ENCODE measurements at places on chromosomes 12 and 14. TPM values are rescaled to one million over a fixed set of nuclear protein-coding genes. Genes with fewer than 3 reads are reported as not detected.
A peak's percentile ranks its signal among the peaks of the same experiment; 100 is the strongest.

DIO2 gene
- total RNA-seq, result 0.02 TPM

DNA sequence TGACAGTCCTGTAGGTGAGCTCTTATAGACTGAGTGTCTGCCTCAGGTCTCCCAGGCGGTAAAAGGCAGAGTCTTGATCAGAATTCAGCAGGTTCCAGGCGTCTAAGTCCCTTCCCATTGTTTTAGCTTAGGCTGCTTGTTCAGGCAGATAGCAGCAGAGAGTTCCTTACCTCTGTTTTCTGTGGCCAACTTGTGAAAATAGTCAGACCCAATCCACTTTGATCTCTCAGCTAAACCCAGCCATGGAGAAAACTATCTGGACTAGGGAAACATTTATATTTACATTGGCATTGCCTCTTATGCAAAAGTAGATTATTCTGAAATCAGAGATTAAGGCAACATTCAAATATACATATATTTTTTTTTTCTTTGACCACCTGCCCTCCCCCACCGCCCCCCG, 21.4 kb downstream of the CCDC62 start:
- no peaks in the 10 kb centered on the region for H3K4me1 ChIP-seq
- no peaks in the 10 kb centered on the region for H3K27me3 ChIP-seq
- no peak overlapping the region for H3K27ac ChIP-seq
- H3K4me3 ChIP-seq, result no peak overlapping the region

GRCh38 chr12:32821293-32821692, 65.6 kb upstream of the YARS2 start:
- H3K27me3 ChIP-seq, result no peaks in the 10 kb centered on the region
- no peaks in the 10 kb centered on the region for H3K36me3 ChIP-seq
- H3K4me3 ChIP-seq, result no peak overlapping the region
- no peak overlapping the region for H3K27ac ChIP-seq
- no peak for DNase-seq
- H3K4me1 ChIP-seq, result no peaks in the 10 kb centered on the region

DNA sequence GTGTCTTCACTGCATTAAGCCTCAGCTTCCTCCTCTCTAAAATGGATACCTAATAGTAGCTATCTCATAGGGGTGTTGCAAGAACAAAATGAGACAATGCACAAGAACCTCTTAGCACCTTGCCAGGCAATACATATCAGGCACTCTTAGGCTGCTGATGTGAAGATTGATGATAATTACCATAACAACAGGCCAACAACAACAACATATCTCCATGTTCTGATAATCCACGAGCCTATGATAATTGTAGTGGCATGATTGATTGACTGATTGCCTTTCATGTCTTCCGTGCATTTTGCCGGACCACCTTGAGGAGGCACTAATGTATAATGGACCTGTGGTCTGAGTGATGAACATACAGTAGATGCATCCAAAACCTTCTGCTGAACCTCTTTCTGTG, 50.7 kb upstream of the WSCD2 start:
- no peaks in the 10 kb centered on the region for H3K27me3 ChIP-seq
- no peak for DNase-seq
- no peaks in the 10 kb centered on the region for H3K36me3 ChIP-seq
- no peak overlapping the region for H3K27ac ChIP-seq

TCL1B gene
- total RNA-seq, result not detected

ARHGEF25 gene
- total RNA-seq, result 0.92 TPM

DNA sequence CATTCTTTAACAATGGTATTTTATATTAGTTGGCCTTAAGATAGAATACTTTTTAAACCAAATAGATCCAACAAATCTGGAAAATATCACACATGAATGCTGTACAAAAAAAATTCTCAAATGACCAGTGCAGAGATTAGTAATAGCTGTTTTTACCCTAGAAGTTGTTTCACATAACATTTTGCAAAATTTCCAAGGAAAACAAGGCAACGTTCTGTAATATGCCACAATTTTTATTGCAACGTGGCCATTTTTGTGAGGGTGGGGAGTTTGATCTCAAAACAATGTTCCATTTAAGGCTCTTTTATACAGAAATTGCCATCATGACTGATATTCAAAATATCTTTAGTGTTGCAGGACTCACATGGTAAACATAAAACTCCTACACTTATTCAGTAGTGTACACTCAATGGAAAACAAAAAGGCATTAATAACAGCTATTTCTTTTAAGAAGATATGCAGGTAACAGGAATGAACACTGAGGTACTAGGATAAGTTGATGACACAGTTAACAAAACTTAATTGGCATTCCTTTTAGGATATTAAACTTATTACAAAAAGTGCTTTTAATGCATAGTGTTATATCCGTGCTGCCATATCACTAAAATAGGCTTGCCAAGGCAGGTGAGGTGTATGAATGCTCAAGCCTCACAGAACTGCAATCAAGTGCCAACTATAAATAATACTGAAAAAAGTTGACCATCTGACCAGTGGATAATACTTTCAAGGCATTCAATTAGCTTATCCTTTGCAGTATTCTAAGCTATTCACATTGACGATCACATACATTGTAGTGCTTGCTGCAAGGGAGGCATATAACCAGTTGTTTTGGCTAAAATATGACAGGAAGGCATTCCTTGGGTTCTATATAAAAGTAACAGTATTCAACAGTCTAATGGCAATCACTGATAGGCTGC, 2.3 kb downstream of the CFL2 start:
- H3K27ac ChIP-seq, result no peak overlapping the region
- peaks cover 53% of the 10 kb centered on the region for H3K4me1 ChIP-seq
- no peak for DNase-seq
- no peaks in the 10 kb centered on the region for H3K36me3 ChIP-seq

GRCh38 chr14:90450667-90451066, 53.8 kb downstream of the CALM1 start:
- no peak overlapping the region for H3K27ac ChIP-seq
- H3K27me3 ChIP-seq, result no peaks in the 10 kb centered on the region
- no peak for DNase-seq
- H3K4me3 ChIP-seq, result no peak overlapping the region
- H3K36me3 ChIP-seq, result no peaks in the 10 kb centered on the region

DNA sequence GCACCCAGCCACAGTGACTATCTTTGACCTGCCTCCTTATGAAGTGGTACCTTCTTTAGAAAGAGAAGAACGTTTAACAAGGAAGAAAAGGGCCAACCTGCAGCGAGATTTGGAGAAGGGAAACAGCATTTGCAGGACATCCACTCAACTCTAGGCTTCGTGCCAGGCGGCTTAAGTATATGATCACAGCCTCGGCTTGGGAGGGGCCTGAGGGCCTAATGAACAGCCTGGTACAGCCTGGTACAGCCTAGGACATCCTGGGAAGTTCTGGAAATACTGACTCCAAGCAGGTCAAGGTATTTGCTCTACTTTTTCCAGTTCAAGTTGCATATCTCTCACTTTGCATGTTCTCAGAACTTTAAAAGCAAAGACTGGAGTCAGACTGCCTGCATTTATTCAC, 16.1 kb downstream of the HCAR2 start:
- no peak overlapping the region for H3K27ac ChIP-seq
- H3K4me1 ChIP-seq, result peaks cover 6% of the 10 kb centered on the region
- DNase-seq, result no peak
- no peaks in the 10 kb centered on the region for H3K36me3 ChIP-seq
- H3K4me3 ChIP-seq, result no peak overlapping the region
- no peaks in the 10 kb centered on the region for H3K27me3 ChIP-seq

CATSPERB gene
- total RNA-seq, result 0.55 TPM

DNA sequence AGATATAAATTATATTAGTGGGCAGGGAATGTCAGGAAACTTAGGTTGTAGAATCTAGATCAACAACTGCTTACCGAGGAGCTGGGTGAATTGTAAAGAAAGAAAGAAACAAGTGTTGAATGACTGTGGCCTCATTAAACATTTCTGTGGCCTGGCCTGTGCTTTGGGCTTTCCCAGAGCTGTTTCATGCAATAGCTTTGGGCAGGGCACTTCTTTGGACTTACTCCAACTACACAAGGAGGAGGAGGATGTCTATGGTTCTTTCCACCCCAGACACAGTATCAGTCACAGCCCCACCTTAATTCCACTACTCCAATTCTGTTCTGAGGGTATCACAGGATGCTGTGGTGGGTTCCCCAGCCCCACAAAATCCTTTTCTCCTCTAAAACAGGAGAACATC, 38.0 kb downstream of the DPF3 start:
- H3K4me3 ChIP-seq, result no peak overlapping the region
- H3K4me1 ChIP-seq, result no peaks in the 10 kb centered on the region
- no peaks in the 10 kb centered on the region for H3K36me3 ChIP-seq
- H3K27me3 ChIP-seq, result no peaks in the 10 kb centered on the region
- DNase-seq, result no peak
- H3K27ac ChIP-seq, result no peak overlapping the region

NOVA1 gene
- total RNA-seq, result 0.12 TPM

- H3K4me3 ChIP-seq, result no peak overlapping the region
- H3K27me3 ChIP-seq, result no peaks in the 10 kb centered on the region
- no peaks in the 10 kb centered on the region for H3K36me3 ChIP-seq
- no peak overlapping the region for H3K27ac ChIP-seq
- no peaks in the 10 kb centered on the region for H3K4me1 ChIP-seq
These were observed 139.9 kb upstream of the G2E3 start for GRCh38 chr14:30419037-30419436.

- DNase-seq, result no peak
- H3K27me3 ChIP-seq, result no peaks in the 10 kb centered on the region
- H3K27ac ChIP-seq, result no peak overlapping the region
- H3K4me1 ChIP-seq, result no peaks in the 10 kb centered on the region
These were observed 291.0 kb downstream of the SNAPC1 start for GRCh38 chr14:62053188-62053587.

SLC24A4 gene
- 0.06 TPM for total RNA-seq

CIPC gene
- total RNA-seq, result 15.5 TPM

DNA sequence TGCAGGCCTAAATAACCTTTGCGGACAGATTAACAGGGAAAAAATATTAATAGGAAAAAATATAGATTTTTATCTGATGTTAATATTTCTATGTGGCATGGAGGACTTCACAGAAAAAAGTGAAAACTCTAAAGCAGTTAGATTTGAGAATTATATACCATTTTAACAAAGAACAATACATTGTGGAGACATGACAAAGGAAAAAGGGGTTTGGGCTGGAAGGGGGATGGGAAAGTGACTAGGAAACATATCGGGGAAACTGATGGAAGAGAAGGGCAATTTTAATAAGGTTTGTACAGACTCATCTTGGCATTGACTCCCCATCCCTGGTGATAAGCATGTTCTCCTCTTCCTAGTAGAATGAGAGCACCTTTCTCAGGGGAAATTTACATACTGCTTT, 21.0 kb upstream of the GPRC5D start:
- H3K36me3 ChIP-seq, result peaks cover 67% of the 10 kb centered on the region
- H3K27me3 ChIP-seq, result no peaks in the 10 kb centered on the region
- H3K4me3 ChIP-seq, result no peak overlapping the region

- no peaks in the 10 kb centered on the region for H3K4me1 ChIP-seq
- no peaks in the 10 kb centered on the region for H3K36me3 ChIP-seq
- DNase-seq, result no peak
- no peak overlapping the region for H3K27ac ChIP-seq
- H3K4me3 ChIP-seq, result no peak overlapping the region
These were observed 146.4 kb upstream of the LMNTD1 start for GRCh38 chr12:25699454-25699853.

MMP19 gene
- total RNA-seq, result 1.3 TPM

BDKRB2 gene
- 0.07 TPM for total RNA-seq

GALNT8 gene
- not detected for total RNA-seq

DNA sequence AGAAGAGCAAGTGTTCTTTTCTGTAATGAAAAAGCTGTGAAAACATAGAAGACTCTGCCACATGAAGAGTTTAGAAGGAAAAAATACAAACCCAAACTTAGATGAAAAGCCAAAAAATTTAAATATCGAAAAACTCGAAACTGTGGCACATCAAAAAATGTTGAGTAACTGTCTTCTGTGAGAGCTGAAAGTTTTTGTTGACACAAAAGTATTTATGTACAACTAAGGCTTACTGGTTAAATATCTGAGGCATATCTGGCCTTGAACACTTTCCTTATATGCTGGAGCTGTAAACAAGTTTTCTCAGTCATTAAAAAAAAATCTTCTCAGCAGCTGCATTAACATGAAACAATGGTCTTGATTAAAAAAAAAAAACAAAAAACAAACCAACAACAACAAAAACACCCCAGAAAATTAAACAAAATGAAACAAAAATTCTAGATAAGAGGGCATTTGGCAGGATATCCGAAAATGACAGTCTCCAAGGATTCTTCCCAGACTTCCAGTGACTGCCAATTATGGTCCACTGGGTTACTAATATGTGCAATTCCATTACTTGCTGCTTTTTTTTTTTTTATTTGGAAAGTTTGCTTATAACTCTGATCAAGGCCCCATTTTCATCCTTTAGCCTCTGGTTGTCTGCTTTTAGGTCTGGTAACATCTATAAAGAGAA, 84.7 kb upstream of the PAWR start:
- H3K27ac ChIP-seq, result no peak overlapping the region
- DNase-seq, result no peak
- no peaks in the 10 kb centered on the region for H3K36me3 ChIP-seq
- H3K4me3 ChIP-seq, result no peak overlapping the region

DNA sequence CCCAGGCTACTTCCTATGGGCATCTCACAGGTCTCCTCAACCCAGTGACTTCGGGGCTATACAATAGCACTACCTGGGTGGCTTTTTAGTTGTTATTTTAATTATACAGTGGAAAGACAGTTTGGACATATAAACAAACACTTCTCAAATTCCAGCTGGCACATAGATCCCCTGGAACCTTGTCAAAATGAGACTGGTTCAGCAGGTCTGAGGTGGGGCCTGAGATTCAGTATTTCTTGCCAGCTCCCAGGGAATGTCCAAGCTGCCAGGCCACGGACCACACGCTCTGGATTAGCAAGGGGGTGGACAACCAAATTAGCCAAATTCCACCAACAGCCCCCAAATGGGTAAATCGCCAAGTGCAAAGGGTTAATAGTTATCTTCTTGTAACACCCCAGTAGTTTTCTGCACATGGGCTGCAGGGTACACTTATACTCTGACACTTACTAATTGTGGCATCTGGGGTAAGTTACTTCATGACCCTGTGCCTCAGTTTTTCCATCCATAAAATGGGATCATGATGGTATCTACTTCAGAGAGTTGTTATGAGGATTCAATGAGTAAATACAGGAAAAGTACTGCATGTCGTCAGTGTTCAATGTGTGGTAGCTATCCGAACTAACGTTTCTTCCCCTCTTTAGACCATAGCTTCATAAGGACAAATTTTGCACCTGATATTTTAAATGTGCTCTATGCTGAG, 789.4 kb upstream of the TBX3 start:
- no peaks in the 10 kb centered on the region for H3K36me3 ChIP-seq
- H3K4me3 ChIP-seq, result no peak overlapping the region
- H3K27ac ChIP-seq, result no peak overlapping the region
- DNase-seq, result no peak
- no peaks in the 10 kb centered on the region for H3K4me1 ChIP-seq

DNA sequence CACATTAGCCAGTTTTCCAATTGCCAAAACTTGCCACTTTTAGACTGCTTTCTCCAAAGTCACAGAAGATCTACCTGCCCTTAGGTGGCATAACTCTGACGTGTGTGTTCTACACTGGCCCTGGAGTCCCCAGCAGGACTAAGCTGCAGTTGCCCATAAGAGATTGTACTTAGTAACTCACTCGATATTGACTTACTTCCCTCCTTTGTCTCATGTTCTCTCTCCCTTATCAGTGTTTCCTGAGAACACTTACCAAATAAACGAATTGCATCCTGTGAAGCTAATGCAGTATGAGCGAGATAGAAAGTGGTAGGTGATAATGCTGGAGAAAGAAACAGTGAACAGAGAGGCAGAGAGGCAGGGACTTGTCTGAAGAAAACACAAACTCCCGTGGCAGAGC, 117.2 kb downstream of the NUAK1 start:
- H3K27ac ChIP-seq, result peak overlapping the region; percentile 4
- DNase-seq, result no peak
- H3K27me3 ChIP-seq, result no peaks in the 10 kb centered on the region
- no peak overlapping the region for H3K4me3 ChIP-seq
- peaks cover 12% of the 10 kb centered on the region for H3K4me1 ChIP-seq
